T-helper 9 cell (primary cell): ENCODE measurements at places on chromosomes 5 and 9.

DNA sequence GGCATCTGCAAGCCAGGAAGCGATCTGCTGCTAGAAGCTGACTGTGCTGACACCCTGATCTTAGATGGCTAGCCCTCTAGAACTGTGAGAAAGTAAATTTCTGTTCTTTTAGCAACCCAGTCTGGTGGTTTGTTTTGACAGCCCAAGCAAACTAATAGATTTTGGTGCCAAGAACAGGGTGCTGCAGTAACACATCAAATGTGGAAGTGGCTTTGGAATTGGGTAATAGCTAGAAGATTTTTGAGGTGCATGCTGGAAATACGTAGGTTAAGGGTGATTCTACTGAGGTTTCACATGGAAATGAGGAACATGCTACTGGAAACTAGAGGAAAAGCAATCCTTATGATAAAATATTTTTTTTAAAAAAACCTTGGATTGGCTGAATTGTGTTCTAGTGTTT lies 153.5 kb upstream of the SH3GL2 start:
- no peak for DNase-seq

DNA sequence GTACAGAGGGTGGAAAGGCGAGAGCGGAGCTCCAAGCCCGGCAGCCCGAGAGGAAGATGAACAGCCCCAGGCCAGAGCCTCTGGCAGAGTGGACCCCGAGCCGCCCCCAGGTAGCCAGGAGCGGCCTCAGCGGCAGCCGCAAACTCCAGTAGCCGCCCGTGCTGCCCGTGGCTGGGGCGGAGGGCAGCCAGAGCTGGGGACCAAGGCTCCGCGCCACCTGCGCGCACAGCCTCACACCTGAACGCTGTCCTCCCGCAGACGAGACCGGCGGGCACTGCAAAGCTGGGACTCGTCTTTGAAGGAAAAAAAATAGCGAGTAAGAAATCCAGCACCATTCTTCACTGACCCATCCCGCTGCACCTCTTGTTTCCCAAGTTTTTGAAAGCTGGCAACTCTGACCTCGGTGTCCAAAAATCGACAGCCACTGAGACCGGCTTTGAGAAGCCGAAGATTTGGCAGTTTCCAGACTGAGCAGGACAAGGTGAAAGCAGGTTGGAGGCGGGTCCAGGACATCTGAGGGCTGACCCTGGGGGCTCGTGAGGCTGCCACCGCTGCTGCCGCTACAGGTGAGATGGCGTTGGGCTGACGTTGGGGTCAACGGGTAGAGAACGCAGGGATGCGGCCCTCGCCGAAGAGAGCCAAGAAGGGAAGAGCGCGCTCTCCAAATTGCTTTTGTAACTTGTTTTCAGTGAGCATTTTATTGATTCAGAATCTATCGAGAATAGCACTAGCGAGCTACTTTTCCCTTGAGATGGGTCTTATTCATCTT lies at the start of gene PTGER4:
Gene PTGER4 (plus strand): TSS at position 3 of the 769 bp plus-strand sequence. CDS start 1,079 bp downstream, outside the sequence.
- DNase-seq = no peak

DNA sequence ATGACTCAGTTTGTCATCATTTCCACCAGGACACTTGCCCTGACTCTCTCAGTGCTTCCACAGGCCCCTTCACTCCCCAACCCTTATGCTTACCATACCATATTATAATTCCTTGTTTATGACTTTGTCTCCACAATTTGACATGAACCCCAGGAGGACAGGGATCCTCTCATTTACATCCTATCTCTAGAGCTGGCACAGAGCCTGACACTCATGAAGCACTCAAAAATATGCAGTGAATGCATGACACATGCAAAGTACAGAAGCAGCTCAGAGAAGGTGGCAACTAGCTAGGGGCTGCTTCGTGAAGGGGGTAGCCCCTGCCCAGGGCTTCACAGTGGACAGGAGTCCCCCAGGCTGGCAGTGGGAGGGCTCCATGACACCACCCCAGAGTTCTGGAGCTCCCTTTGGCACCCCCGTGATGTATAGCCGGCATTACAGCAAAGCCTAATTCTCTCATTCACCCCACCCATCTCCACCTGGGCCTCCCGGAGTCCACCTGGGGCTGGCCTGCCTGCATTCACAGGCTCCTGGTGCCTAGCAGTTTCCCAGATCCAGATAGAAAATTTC lies 112.0 kb upstream of the SPOCK1 start:
- DNase-seq = no peak

DNA sequence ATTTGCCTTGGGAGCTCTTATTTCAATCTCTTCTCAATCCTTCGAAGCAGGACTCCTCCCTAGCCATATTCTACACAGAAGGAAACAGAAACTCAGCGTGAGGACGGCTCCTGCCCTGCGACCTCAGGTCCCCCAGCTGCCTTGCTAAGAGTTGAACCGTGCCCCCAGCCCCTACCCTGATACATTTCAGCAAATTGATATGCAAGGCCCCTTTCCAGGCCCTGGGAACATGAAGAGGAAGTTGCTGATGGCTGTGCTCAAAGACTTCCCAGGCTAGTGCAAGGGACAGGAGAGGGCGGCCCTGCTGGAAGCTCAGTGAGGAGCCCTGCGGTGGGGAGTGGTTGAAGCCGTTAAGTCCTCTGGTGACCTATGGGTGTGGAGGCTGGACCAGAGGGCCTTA lies 41.5 kb downstream of the BOD1 start:
- no peak for DNase-seq

DNA sequence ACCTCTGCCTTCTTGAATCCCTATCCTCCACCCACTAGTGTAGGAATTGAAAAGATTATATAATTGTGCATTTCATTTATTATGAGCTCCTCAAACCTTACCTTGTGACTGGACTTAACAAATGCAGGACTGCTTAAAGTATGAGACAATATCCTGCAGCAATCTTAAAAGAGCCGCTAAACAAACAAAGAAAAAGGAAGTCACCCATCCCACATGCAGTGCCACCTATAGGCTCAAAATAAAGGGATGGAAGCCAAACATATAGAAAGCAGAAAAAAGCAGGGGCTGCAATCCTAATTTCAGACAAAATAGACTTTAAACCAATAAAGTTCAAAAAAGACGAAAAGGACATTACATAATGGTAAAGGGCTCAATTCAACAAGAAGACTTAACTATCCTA lies 8.7 kb downstream of the PCAT7 start:
- DNase-seq = no peak

GRCh38 chr5:54357408-54358058 lies 47.2 kb upstream of the ARL15 start:
- DNase-seq = no peak

DNA sequence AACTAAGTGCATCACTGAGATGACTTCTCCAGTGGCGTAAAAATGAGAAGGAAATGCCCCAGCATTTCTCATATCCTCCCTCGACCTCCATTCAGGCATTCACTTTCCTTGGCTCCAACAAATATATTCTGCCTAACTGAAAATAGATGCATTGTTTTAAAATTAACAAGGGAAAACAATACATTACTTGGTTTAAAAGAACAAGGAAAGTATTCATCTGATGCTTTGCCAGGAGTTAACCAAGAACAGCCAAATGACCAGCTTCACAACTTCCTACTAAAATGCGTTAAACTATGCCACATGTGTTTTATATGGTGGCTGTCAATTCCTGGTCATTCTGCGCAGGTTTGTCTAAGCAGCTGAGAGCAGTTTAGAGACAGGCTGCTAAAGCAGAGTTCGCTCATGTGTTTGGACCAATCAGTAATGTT lies 121.4 kb downstream of the GNAQ start:
- DNase-seq = no peak

GRCh38 chr5:54534191-54535004 lies 16.8 kb downstream of the SNX18 start:
- no peak for DNase-seq

DNA sequence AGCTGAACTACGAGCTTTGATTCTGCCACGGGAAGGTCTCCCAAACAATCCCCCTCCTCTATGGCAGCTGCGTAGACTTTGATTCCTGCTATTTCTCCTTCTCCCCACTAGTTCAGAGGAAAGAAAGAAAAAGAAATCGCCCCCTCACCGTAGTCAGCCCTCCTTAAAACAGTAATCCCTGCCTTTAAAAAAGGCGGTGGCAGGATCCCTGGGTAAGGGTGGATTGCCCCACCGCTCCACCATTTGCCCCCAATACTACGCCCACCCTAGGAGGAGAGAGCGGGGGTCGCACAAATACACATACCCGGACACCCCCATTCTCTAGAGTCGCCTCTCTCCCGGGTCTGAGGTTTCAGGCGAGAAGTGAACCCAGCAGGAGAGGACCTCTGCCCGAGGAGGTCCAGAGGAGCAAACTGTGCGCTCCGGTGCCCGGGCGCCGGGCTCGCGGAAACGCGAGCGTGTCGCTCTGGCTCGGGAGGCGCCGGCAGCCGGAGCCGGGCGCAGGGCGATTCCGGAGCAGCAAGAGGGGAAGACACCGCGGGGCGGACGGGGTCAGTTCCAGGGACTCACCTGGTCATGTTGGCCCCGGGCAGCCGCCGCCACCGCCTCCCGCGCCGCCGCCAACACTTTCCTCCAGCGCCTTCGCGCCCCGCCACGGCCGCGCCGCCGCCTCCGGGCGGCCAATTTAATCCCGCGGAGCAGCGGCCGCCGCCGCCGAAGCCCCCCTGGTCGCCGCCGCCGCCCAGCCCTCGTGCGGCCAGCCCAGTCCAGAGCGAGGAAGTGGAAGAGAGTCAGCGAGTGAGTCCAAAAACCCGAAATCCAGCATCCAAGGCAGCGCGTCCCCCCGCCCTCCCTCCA lies 1057.7 kb upstream of the DMAC1 start:
- no peak for DNase-seq

GRCh38 chr5:181053488-181054121 lies 13.5 kb downstream of the BTNL9 start:
- DNase-seq = no peak

DNA sequence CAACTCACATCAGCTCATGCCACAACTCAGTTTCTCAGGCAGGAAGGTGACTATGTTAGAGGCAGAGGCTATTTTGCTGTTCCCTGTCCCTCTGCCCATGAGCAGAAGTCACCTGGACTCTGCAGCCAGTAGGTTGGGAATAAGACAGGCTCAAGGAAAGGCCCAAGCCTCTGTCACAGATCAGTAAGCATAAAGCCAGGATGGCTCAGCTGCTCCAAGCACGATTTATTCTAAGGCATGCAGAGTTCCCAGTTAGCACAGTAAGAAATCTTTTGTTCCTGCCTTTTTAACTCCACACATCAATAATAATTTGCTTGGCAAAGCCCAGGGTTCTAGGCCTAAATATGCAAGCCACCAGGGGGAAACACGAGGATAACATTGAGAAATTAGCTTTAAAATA lies 249.0 kb upstream of the ADRA1B start:
- no peak for DNase-seq

DNA sequence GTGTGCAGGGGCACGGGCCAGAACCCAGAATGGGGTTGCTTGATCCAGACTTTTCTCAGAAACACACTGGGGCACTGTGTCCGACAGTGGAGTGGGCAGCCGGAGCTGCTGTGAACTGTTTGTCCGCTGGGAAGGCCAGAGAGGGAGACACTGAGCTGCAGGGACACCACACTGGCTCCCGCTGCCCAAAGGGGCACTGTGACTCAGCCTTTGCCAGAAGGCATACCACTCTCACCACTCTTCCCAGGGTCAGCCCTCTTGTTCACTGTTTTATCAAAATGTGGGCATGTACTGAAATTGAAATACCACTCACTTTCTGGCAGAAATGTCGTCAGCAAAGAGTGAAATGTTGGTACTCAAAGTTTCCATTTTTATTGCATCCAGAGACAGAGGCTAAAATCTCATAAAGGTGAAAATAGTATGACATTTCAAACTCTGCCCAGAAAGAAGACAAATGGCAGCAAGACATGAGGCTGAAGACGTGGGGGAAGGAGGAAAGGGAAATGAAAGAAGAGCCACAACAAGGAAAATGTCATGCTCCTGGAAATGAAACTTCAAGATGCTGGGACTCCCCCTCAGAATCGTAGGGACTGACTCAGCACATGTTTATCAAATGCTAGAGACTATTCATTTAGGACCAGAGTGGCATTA lies 4.5 kb upstream of the IL7R start:
- DNase-seq = no peak

GRCh38 chr5:117590944-117591343 lies 1016.3 kb upstream of the SEMA6A start:
- DNase-seq = no peak

- DNase-seq = no peak
These were observed 84.9 kb downstream of the SNX18 start for GRCh38 chr5:54602475-54602874.

GRCh38 chr5:140301136-140301535 lies 1.8 kb downstream of the PFDN1 start:
- DNase-seq = no peak

DNA sequence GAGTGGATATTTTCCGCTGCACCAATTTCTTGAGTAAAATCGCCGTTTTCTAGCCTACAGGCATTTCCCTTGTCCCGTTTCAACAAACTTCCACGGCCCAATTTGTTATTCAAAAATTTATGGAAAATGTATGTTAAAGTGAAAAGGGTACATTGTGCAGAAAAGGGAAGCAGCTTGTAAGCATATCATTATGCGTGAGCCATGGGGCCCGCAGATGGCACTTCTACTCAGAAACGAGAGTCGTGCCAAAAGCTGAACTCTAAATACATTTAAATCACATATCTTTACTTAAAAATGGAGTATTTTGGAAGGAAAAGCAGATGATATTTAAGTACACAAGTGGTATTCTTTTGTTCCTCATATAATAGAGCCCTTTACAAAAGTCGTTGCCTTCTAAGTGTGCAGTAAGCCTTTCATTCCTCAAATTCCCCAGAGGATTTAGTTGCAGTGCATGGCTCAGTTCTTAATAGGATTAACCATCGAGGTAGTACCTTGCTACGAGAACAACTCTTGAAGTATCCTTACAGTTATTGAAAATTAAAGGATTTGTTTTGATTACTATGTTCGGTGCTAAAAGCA lies 1227.2 kb upstream of the WWC1 start:
- DNase-seq = no peak

GRCh38 chr9:122888480-122888879 lies 16.7 kb downstream of the RC3H2 start:
- DNase-seq = no peak

- DNase-seq = no peak
These were observed 12.0 kb downstream of the PRRX2 start for GRCh38 chr9:129677456-129677855.

DNA sequence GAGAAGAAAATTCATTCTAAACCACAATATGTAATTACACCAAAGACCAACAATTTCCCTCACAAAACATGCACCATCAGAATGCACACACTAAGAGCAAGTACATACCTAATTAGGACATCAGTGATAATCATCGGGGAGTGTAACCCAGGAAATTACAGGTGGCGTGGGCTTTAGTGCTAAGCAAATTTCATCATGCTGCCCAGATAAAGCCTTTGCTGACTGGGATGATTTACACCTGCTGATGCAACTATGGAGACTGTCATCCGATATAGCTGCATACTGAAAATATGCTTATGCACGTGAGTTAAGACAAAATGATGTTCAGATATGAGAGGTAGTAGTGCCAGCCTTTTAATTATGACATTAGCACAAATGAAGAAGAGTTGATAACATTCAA lies 123.2 kb downstream of the DCP2 start:
- no peak for DNase-seq

GRCh38 chr5:9173281-9174048 lies 372.4 kb downstream of the SEMA5A start:
- DNase-seq = no peak
